ENCODE measurements at places on chromosomes 12 and 14.
A peak's percentile ranks its signal among the peaks of the same experiment; 100 is the strongest.

- DNase-seq = no peak
Measured at GRCh38 chr12:50196537-50196936, 29.4 kb upstream of the CERS5 start.

DNA sequence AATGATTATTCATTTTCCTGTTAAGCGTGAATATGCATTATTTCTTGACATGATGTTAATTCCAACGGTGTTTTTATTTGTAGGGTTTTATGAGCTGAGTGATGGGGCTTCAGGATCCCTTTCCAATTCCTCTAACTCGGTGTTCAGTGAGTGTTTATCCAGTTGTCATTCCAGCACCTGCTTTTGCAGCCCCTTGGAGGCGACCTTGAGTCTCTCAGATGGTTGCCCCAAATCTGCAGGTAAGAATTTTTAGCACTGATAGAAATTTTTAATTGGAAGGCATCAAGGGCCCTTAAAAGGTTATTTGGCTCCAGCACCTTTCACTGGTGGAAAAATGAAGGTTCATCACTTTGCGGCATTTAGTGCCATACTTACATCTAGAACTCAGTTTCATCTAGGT, 3.7 kb downstream of the DACT1 start:
- DNase-seq = peak; percentile 10

DNA sequence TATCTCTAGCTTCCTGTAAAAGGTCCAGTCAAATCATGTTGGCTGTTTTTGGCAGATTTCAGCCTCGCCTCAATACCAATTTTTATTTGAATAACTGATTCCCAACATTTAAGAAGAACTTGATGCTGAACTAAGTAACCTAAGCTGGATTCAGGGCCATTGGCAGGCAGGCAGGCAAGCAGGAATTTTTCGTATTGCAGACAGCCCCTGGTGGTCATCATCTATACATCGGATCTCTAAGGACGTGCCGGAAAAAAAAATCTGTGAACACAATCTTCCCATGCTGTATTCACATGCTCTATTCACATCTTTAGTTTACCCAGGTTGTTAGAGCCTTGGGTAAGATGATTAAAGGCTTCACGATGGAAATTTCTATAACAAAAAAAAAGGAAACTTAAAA, 7.0 kb downstream of the VCPKMT start:
- peak; percentile 24 for DNase-seq

DNA sequence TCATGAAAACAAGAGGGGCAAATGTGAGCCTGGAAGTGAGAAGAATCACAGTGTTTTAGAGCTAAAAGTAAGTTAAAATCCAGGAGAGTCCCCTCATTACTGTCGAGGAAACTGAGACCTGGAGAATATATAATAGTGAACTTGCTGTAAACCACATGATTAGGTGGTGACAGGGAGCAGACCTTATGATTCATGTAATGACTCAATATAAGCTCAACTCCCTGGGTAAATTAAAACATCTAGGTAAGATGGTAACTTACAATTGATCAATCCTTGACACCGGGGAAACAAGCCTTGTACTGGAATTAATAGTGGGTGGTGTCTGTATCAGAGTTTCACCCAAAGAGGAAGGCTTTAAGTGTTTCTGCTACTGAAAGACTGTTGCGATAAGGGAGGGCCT, 269.3 kb downstream of the SNAPC1 start:
- no peak for DNase-seq

GRCh38 chr12:15688202-15688736, 100.9 kb downstream of the EPS8 start:
- no peak for DNase-seq

- no peak for DNase-seq
Measured at GRCh38 chr14:38593476-38593875, 337.6 kb upstream of the CLEC14A start.

GRCh38 chr12:544941-545635, 85.3 kb downstream of the B4GALNT3 start:
- peak; percentile 43 for DNase-seq

DNA sequence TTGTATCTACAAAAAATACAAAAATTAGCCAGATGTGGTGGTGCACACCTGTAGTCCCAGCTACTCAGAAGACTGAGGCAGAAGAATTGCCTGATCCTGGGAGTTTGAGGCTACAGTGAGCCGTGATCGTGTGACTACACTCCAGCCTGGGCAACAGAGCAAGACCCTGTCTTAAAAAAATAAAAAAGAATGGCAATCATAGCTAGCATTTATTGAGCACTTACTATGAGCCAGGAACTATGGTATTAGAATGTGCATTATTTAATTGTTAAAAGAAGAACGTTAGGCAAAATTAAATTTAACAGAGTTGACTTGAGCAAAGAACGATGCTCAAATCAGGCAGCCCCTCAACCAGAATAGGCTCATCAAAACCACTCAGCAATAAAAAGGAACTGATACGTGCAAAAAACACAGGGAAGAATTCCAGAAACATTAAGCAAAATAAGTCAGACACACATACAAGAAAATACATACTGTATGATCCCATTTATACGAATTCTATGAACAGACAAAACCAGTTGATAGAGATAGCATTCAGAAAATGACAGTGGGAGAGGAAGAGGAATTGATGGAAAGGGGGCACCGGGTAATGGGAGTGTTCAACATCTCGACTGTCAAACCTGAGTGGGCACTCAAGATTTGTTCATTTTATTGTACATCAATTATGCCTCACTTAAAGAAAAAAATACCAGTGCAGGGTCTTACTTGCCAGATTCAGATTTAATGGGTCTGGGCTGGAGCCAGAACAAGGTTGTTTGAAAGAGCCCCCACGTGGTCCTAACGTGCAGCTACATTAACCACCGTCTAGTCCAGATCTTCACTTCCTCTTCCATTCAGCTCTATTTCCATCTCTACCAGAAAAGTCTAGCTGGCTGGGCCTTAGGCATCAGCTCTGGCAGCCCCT, 8.0 kb downstream of the SCNN1A start:
- DNase-seq = peak; percentile 47

DNA sequence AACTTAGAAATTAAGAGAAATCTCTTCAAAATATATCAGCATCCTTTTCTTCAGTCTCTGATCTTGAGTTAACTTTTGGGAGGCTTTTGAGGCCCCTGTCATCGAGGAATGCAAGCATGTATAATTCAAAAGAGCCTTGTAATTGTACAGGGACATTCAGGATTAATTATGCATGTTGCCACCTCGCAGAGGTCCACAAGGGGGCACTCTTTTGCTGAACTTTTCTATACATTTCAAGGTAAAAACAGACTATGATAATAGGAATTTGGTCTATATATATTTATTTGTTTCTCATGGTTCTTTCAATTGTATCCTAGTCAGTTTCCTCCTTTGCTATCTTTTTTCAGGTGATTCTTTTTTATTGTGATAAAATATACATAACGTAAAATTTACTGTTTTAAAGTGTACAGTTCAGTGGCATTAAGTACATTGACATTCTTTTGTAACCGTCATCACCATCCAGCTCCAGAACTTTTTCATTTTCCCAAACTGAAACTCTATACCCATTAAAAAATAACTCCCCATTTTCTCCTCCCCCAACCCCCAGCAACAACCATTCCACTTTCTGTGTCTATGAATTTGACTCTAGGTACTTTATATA, 47.0 kb upstream of the SLC2A13 start:
- DNase-seq = peak; percentile 75

- DNase-seq = no peak
Measured at GRCh38 chr12:63944586-63945228, 100.2 kb downstream of the SRGAP1 start.

DNA sequence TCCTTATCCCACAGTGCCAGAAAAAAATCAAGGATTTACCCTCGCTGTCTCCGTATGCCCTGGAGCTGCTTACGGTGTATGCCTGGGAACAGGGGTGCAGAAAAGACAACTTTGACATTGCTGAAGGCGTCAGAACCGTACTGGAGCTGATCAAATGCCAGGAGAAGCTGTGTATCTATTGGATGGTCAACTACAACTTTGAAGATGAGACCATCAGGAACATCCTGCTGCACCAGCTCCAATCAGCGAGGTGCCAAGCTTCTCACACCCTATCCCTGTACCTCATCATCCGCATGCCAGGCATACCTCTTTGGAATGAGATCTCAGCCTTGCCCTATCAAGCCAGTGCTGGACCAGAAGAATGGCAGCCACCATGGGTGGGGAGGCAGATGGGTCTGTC, 19.2 kb downstream of the OAS2 start:
- no peak for DNase-seq

GRCh38 chr12:11689591-11690186, 40.2 kb downstream of the ETV6 start:
- DNase-seq = no peak

GRCh38 chr14:83646228-83646627, 1883.7 kb upstream of the FLRT2 start:
- no peak for DNase-seq

- DNase-seq = no peak
Measured at GRCh38 chr12:67147030-67147429, 122.1 kb upstream of the CAND1 start.

- DNase-seq = no peak
Measured at GRCh38 chr14:103563226-103563620, 463 bp downstream of the COA8 start.

GRCh38 chr12:116456330-116457082, 102.7 kb upstream of the MAP1LC3B2 start:
- no peak for DNase-seq

- no peak for DNase-seq
Measured at GRCh38 chr12:131065801-131066200, 112.1 kb downstream of the ADGRD1 start.

GRCh38 chr14:67538501-67538900, 5.4 kb downstream of the PLEKHH1 start:
- DNase-seq = no peak

GRCh38 chr12:105365231-105365630, 34.7 kb downstream of the C12orf75 start:
- DNase-seq = no peak

DNA sequence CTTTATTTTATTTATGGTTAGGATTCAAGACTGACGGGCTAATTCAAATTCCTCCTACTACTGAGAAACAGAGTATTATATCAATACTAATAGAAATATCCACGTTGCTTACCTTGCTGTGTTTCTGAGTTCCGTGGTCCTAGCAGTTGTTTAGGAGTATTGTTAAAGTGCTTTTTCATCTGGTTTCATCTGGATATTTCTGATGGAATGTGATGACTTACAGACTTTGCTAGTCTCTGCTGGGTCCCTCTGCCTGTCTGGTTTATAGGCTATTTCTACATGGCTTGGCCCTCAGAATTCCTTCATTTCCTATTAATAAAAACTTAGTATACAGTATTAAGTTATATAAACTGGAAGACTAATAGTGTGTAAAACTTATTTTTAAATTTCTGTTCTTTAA, at the start of gene SMCO3:
Gene SMCO3, minus strand, starts transcription at position 169 of the 400 bp plus-strand sequence. CDS start 7,502 bp downstream, outside the sequence.
- no peak for DNase-seq

GRCh38 chr14:20904393-20905029, 13.3 kb downstream of the RNASE3 start:
- no peak for DNase-seq

GRCh38 chr14:29217813-29218450, 451.3 kb downstream of the FOXG1 start:
- DNase-seq = no peak

GRCh38 chr12:103468837-103469236, 26.9 kb downstream of the C12orf42 start:
- no peak for DNase-seq

DNA sequence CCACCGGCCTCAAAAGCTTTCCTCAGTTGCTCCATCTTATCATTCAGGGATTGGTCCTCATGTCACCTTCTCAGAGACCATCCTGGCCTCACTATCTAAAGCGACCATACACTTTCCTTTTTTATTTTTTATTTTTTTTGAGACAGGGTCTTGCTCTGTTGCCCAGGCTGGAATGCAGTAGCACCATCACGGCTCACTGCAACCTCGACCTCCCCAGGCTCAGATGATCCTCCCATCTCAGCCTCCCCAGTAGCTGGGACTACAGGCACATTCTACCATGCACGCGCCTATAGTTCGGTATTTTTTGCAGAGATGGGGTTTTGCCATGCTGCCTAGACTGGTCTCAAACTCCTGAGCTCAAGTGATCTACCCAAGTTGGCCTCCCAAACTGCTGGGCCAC, 2.8 kb downstream of the WSB2 start:
- no peak for DNase-seq

DNA sequence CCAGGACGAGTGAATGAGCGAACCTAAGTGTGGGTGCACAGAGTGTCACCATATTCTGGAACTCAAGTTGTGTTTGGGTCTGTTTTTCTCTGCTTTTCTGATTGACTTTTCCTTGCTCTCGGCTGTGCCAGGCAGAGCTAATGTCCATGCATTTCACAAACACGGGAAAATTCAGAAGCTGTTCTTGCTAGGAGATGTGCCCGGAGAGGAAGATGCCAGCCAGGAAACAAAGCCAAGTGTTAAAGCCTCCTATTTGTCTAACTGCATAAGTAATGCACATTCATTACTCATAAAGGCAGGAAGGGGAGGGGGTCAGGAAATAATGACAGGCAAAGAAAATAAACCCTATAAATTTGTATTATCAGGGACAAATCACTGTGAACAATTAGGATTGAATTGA, 250.4 kb upstream of the SFSWAP start:
- no peak for DNase-seq

- no peak for DNase-seq
Measured at GRCh38 chr12:51329742-51330141, 5.8 kb upstream of the BIN2 start.

DNA sequence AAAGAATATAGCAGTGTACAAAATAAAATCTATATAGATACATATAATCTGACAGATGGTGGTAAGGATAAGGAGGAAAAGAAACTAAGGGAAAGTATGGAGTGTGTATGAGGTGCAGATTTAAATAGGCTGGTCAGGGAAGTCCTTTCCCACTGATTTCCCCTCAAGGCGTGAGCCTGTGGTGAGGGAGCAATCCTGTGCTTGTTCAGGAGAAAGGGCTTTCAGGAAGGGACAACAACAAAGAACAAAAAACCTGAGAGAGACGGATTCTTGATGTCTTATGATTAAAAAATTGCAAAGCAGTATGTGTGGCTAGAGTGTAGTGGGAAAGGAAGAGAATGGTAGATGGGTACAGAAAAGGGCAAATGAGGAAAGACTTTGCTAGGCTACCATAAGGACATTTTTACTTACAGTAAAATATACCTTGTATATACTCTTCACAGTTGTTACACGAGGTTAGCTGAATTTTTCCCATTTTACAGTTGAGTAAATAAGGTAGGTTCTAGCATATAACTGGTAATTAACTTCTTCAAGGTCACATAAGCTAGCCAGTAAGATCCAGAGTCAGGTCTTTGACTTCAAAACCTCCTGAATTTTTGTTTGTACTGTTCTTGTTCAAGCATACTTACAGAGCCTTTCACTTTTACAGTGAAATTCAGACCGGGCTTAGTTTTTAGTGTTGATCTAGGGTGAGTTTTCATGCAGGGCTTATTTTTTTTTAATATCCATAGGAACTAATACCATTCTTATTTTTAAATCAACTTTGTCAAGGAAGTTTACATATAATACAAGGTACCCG, 15.6 kb downstream of the CNOT2 start:
- DNase-seq = peak; percentile 29

GRCh38 chr14:87952307-87953094, 40.5 kb downstream of the GALC start:
- DNase-seq = no peak

DNA sequence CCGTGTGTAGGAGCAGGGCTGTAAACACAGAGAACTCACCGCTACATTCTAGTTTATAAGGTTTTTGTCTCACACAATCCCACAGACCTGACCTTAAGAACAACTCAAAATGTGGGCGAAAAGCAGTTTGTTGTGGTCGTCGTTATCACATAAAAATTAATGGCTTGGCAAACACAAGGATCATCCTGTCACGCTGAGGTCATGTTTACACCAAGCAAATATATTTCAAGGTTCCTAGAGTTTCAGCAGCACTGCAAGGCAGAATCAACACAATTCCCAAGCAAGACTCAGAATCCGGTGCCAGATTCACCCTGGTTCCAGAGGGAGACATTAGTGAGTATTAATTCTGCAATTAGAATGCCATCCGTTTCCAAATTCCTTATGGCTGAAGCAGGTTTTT, 30.1 kb upstream of the MAP1LC3B2 start:
- peak; percentile 87 for DNase-seq

Data from DMS53 (cell line).